HFFc6 (cell line): ENCODE measurements at places on chromosomes 3 and 15. TPM values are rescaled to one million over a fixed set of nuclear protein-coding genes. Genes with fewer than 3 reads are reported as not detected.

The ZNF80 gene
- total RNA-seq = not detected in 3 replicates

The DAZL gene
- not detected in 3 replicates for total RNA-seq

The PCOLCE2 gene
- 1.0 to 14.2 TPM (median 1.1 TPM) in 3 replicates for total RNA-seq

The DPPA2 gene
- total RNA-seq = not detected in 3 replicates

The B3GALNT1 gene
- 0.45 to 4.1 TPM (median 3.8 TPM) in 3 replicates for total RNA-seq

The ITPKA gene
- total RNA-seq = 1.7 to 2.4 TPM (median 2.3 TPM) in 3 replicates

The MED12L gene
- total RNA-seq = 0.13 to 0.79 TPM (median 0.39 TPM) in 3 replicates
